Adrenal gland (tissue), 19 donors: ENCODE measurements at places on chromosomes 7 and 10.

- DNase-seq: peak; percentile 71
Measured at GRCh38 chr7:157337316-157338149, 729 bp downstream of the DNAJB6 start.

GRCh38 chr10:24407928-24408327, 199.0 kb downstream of the KIAA1217 start:
- no peak for DNase-seq

DNA sequence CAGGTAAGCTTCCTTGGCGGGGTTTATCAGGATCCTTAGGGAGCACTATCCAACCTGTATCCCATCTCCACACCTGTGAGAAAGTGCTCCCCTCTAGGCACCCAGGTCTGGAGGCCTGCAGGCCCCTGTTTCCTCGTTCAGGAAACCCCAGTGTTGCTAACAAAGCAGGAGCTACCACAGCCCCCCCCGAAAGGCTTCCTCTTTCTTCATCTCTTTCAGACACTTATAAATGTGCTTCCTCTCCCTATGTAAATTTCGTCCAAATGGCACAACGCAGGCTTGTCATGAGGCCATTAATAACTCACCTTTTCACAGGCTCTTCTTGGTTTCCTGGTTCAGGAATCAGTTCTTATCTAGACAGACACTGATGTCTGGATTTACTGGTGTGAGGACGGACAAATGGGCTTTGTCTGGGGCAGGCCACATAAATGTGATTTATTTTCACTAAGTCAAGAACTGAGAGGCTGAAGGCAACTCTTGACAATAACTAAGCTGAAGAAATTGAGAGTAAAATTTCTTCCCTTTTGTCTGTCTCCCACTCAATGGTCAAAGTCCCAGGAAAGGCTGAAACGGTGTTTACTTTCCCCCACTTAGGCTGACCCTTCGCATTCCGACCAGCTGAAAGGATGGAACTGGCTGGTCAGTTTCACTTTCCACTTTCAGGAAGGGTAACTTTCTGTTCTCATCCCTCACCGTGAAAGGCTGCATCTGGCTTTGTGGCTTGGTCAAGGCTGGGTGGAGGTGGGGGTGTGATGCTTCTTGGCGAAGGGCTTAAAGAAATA, 46.8 kb downstream of the PIK3AP1 start:
- DNase-seq: peak; percentile 39

- DNase-seq: no peak
Measured at GRCh38 chr7:27555670-27556069, 107.0 kb downstream of the HIBADH start.

DNA sequence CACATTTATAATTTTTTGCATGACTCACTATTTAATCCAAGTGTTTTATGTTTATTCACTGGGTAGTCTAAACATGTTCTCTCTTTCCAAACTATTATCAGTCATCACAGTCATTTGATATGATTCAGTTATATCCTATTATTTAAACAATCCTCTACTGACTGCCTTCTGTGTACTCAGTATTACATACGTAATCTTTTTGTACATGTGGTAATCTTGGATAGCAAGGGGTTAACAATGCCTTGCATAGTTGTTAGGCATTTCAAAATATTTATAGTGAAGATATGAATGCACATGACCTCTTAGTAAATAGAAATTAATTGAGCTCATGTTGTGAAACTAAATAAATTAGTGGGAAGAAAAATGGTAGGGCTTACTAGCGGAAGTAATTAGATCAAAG, 379.4 kb upstream of the KIAA1217 start:
- no peak for DNase-seq

DNA sequence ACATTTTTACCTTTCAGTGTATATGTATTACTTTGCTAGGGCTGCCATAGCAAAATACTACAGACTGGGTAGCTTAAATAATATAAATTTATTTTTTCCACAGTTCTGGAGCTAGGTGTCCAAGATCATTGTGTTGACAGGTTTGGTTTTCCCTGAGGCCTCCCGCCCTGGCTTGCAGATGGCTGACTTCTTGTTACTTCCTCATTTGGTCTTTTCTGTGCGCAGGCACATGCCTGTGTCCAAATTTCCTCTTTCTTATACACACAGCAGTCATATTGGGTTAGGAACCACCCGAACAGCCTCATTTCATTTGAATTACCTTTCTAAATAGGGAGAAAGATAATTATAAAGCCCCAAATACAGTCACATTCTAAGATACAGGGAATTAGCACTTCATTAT, 521.6 kb upstream of the SORCS1 start:
- peak; percentile 10 for DNase-seq

DNA sequence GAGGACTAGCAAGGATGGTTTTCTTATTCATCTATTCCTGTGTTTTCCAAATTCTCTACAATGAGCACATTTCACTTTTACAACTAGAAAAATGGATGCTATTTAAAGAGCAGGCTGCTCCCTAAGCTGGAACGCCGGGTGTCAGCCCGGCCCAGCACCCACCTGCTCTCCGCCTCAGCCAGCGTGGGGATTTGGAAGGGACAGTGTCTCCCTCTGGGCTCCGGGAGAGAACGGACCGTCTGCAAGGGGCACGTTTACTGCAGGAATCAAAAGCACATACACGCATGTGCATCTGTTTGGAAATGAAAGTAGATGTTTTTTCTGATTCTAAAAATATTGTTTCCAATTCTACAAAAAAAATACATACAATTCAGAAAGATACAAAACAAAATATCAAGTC, 2.3 kb upstream of the JAKMIP3 start:
- no peak for DNase-seq

- no peak for DNase-seq
Measured at GRCh38 chr10:72037266-72037665, 51.1 kb downstream of the SPOCK2 start.

GRCh38 chr7:23759671-23760391, 49.8 kb downstream of the STK31 start:
- DNase-seq: no peak

DNA sequence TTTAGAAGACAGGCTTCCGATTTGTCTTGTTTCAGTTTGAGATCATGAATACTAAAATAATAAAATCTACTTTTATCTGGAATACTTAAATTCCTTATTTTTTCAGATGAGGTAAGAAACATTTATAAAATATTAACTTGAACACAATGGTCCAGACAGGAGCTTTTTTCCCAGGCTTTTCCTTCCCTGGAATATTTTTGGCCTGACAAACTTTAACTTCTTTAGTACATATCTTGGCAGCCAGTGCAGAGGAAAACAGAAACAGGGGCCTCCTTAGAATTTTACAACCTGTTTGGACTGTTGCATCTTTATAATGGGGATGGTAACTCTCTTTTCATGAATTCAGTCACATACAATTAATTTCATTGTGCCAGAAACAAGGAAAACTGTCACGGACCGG, 41.4 kb downstream of the NRP1 start:
- DNase-seq: no peak

GRCh38 chr7:137846827-137847567, at the start of gene DGKI:
Gene DGKI (minus strand): TSS chr7:137846974.
- no peak for DNase-seq

DNA sequence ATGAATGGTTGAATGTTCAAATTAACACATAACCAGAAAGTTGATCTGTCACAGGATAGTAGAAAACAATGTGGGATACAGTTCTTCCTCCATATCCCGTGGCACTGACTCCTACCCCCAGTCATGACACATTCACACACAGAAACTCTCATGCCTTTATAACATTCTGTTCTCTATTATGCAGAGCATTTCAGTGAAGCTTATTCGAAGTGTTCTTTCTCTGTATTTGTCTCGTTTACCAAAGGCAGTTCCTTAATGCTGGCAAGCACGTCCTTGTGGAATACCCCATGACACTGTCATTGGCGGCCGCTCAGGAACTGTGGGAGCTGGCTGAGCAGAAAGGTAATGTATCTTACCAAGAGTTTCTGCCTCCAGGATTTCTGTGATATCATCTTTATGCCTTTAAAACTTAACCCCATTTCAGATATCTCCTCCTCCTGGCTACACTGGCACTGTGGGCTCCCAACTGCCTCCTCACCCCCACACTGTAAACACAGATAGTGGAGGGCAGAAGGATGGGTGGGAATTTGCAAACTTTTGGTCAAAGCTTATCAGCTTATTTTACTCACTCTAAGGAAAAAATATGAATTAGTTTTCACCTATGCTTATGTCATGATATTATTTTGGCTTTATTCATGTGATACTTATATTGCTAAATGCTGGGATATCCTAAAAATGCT, 34.1 kb downstream of the BLVRA start:
- DNase-seq: no peak

DNA sequence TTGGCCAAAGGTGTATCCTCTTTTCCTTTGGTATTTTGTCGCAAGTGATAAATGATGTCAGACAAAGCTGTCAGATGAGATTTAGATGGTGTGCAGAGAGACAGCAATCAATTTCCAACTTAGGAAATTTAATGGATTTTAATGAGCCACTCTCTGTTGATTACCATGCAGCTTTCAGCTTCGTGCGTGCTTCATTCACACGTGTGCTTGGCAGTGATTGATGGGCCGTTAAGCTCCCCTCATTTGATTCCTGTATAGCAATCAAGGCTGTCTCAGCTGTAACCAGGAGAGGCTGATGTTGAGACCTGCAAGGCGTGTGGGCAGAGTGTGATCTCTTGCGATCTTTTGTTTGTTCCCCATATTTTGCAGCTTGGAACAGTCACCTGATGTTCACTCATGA, 439.6 kb downstream of the CALN1 start:
- no peak for DNase-seq

DNA sequence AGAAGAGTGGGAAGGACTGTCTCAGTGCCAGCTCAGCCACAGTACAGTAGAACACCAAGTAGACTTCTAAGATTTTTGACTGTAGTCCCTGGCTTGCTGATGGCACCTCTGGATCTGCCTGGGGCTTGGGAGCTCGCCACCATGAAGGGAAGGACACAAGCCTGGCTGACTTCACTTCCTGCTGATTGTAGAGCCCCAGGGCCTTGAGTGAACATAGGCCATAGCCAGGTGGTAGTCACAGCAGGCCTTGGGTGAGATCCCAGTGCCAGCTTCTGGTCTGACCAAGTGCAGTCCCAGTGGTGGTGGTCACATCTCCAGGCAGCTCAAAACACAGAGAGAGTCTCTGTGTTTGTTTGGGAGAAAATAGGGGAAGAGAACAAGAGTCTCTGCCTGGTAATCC, 57.6 kb upstream of the HBP1 start:
- DNase-seq: peak; percentile 24

DNA sequence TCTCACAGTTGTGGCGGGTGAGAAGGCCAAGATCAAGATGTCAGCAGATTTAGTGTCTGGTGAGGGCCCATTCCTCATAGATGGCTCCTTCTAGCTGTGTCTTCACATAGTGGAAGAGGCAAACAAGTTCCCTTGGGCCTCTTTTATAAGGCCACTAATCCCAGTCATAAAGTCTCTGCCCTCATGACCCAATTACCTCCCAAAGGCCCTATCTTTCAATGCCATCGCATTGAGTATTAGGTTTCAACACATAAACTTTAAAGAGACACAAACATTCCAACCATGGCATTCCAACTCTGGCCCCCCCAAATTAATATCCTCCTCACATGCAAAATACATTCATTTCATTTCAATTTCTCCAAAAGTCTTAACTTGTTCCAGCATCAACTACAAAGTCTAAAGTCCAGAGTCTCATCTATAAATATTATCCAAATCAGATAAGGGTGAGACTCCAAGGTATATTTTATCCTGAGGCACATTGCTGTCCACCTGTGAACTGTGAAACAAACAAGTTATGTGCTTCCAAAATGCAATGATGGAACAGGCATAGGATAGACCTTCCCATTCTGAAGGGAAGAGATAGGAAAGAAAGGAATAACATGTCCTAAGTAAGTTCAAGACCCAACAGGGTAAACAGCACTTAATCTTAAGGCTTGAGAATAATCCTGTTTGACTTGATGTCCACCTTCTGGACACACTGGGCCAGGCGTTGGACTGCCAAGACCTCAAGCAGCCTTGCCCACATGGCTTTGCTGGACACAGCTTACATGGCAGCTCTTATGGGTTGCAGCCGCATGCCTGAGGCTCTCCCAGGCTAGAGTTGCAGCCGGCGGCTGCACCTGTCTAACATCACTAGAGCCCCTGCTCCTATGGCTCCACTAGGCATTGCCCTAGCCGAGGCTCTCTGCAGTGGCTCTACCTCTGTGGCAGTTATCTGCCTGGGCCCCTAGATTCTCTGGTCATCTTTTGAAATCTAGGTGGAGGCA, 312.8 kb downstream of the TNS3 start:
- no peak for DNase-seq

- DNase-seq: no peak
Measured at GRCh38 chr7:73758581-73759138, 11.4 kb downstream of the CLDN3 start.

GRCh38 chr10:5659702-5660528, 6.5 kb downstream of the ASB13 start:
- peak; percentile 93 for DNase-seq

GRCh38 chr10:52071814-52072213, 242.3 kb upstream of the DKK1 start:
- DNase-seq: no peak

DNA sequence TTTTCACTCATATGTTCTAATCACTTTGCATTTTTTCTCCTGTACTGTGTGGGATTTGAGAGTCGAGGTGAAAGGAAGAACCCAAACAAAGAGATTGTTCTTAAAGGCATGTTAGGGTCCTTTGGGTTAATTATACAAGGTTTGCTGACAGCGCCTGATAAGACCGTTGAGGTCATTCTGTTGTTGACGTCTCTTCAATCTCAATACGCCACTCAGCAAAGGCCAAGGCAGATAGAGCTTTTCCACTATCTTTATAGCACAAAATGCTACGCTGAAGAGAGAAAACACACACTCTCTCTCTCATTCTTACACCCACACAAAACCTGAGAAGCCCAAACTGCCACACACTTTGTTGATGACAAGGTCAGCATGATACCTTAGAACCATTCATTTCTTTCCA, 228.7 kb downstream of the CNTNAP2 start:
- DNase-seq: no peak

DNA sequence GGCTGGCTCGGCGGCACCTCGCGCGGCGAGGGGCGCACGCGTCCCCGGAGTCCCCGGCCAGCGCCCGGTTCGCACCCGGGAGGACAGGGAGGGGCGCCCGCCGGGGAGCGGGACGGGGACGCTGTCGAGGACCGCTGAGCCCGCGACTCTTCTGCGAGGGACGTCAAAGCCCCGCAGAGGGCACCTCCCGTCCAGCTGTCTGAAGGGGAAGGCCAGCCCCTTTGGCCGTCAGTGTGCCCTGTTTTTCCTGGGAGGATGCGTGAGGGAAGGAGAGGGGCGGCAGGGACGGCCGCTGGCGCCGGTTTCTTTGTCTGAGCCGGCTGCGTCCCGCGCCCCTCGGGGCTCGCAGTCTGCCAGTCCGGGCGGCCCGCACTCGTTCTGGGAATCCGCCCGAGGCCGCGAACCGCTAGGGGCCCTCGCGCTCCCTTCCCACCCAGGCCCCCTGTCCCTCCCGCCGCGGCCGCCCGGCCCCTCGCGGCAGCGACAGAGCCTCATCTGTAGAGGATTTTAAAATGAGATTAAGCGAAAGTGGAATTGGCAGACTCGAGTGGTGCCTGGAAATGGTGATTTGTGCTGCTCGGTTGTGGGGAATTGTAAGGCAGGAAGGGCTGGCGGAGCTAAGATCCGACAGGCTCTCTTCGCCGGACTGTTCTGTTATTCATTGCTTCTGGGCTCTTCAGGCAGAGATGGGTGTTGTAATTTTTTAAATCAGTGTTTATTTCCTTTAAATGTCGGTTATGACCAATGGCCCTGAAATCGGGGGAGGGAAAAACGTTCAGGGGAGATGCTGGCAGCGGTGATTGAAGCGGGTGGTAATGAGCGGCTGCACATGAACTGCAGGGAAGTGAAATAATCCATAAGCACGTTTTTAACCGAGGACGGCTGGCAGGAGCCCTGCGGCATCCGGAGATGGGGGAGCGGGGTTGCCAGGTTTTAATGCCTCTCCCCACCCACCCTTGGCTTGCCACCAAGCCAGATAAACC, 618 bp upstream of the RELN start:
- DNase-seq: no peak

GRCh38 chr7:7996568-7996967, 28.0 kb downstream of the GLCCI1 start:
- no peak for DNase-seq
